ENCODE measurements at places on chromosomes 4 and X.
A peak's percentile ranks its signal among the peaks of the same experiment; 100 is the strongest.

DNA sequence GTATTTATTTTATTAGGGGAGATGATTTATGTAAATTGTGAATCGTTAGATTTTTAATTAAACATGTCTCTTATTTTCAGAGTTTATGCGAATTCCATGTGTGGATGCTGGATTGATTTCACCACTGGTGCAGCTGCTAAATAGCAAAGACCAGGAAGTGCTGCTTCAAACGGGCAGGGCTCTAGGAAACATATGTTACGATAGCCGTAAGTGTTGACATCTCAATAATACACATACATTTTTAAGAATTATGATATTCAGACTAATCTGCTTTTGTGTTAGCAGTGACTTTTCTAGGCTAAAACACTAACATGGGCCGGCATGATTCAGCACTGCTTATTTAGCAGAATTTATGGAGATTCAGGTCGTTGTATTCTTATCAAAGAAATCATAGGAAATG lies 91.2 kb downstream of the RAP1GDS1 start:
- DNase-seq: no peak

GRCh38 chrX:3651277-3651676 lies 62.2 kb downstream of the PRKX start:
- DNase-seq: no peak

DNA sequence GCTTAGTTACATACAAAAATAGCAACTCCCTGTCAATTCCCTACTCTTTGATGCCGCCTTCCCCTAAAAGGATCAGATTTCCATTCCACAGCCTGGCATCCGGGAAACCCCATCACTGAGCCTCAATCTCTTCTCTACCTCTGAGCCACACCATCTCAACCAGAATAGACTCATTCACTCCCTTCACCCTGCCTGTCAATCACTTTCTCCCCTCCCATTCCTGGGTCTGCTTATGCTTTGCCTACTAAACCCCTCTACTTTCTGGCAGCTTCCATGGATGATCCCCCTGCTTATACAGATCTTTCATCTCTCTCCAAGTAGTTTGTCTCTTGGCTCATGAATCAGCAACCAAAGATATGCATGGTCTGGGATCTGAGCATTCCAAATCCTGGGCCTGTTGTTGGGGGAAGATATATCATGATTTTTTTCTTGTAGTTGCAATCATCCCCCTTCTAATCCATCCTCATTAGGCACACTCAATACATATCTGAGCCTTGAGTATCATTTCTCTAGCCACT lies 2.6 kb downstream of the AMER1 start:
- DNase-seq: no peak

GRCh38 chrX:115690511-115691216 lies 129.7 kb downstream of the PLS3 start:
- peak; percentile 88 for DNase-seq

DNA sequence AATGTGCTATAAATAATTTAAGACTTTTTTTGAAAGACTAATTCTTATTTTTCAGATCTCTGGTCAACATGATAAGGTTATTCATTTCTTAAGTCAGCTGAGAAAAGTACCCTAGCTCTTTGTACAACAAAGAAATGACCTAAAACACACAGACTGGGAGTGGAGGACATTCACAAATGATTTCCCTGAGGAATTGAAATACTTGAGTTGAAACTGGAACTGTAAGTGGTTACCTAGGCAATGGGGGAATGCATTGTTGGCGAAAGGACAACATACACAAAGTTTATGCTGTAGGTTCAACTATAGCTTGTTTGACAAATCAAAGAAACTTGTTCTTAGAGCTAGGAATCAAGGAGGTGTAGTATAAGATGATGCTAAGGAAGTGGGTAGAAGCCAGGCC lies 915.5 kb downstream of the FAT4 start:
- no peak for DNase-seq

GRCh38 chr4:105936901-105937300 lies 41.6 kb downstream of the NPNT start:
- DNase-seq: peak; percentile 80

- DNase-seq: no peak
Observed at GRCh38 chr4:3468154-3468553, 5.0 kb downstream of the DOK7 start.

Measured in islet precursor cell (in vitro differentiated cells).